ENCODE measurements at places on chromosomes 16 and 17.

- no peak for DNase-seq
These were observed 24.5 kb upstream of the SPPL2C start for GRCh38 chr17:45820052-45820780.

- no peak for DNase-seq
These were observed 2.0 kb downstream of the P4HB start for GRCh38 chr17:81858170-81858966.

GRCh38 chr17:36720131-36720530 is 118.7 kb downstream of the MRM1 start:
- no peak for DNase-seq

GRCh38 chr17:47877368-47878034 is 18.5 kb upstream of the SP2 start:
- DNase-seq = no peak

DNA sequence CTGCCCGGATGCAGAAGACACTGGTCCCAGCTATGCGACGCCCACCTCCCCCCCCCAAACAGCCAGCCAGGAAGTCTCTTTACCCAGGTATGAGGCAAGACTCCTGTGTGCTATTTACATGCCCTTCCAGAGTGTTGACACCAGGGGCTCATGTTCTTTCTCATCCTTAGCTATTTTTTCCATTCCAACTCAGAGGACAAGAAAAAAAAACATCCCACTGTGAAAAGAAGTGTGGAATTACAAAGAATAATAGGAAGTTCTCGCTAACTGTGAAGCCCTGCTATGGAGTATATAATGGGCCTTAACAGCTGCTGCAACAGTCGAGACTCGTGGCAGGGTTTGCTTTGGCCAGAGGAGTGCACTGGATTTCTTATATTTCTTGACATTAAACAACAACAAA is 584.9 kb downstream of the CDH13 start:
- no peak for DNase-seq

DNA sequence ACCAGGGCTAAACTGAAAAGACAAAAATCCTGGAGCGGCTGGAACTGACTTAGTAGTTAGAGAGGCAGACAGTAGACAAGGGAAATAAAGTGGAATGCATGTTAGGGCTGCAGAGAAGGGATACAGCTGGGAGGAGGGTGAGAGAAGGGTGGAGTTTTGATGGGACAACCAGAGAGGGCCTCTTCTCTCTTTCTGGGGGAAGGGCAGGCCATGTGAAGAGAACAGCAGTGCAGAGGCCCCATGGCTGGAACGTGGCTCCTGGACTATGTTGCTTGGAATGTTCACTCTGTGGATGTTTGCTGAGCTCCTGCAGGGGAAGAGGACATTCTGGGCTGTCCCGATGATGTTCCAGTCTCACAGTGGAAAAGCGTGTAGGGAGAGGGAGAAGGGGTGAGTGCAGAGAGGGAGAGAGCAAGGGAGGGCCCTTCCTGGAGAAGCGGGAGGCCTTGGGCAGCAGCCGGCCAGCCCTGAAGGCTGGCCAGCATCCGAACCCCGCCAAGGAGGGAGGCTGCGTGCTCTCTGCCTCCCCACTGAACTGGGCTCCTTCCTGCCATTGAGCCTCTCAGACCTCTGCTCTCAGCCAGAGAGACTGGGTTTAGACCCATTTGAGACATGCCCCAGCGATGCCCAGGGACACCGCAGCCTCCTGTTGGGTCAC is 33.1 kb upstream of the GSE1 start:
- DNase-seq = no peak

- DNase-seq = no peak
These were observed 75.8 kb upstream of the MED13 start for GRCh38 chr17:62140836-62141235.

GRCh38 chr16:81843683-81844082 is 64.6 kb downstream of the PLCG2 start:
- no peak for DNase-seq

- DNase-seq = no peak
These were observed at the start of gene CSHL1 for GRCh38 chr17:63911041-63911635. CSHL1 (minus strand) TSS chr17:63911258; CDS start chr17:63911196, 62 bp downstream.

- DNase-seq = no peak
These were observed 53.9 kb upstream of the TOB1 start for GRCh38 chr17:50920041-50920410.

- DNase-seq = no peak
These were observed 13.2 kb downstream of the IL34 start for GRCh38 chr16:70659546-70659945.

- DNase-seq = no peak
These were observed 31.0 kb downstream of the CFDP1 start for GRCh38 chr16:75402159-75402820.

DNA sequence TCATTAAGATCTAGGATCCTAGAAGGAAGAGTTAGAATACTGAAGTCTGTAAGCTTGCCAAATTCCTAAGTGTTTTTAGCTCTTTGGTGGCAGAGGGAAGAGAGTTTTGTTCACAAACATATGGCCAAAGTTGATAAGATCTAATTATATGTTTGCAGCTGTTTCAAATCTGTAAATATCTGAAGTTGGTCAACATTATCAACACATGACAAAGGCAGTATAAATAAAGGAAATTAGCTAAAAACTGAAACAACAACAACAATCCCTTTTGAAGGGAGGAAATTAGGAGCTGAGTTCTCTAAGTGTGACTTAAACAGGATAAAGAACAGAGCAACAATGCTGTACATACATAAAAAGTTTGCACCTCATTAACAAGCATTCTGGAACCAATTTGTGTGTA is 208.7 kb downstream of the KCNJ2 start:
- no peak for DNase-seq

GRCh38 chr16:69566981-69567680 is 1.4 kb downstream of the NFAT5 start:
- DNase-seq = no peak

GRCh38 chr17:44794851-44795413 is 35.2 kb downstream of the GJC1 start:
- no peak for DNase-seq

GRCh38 chr16:80827007-80827406 is 22.6 kb upstream of the CDYL2 start:
- no peak for DNase-seq

GRCh38 chr17:17696882-17697633 is 15.8 kb downstream of the RAI1 start:
- no peak for DNase-seq

- DNase-seq = no peak
These were observed 134.4 kb downstream of the COPRS start for GRCh38 chr17:31724619-31725018.
